ENCODE measurements at places on chromosomes 3 and 15.

DNA sequence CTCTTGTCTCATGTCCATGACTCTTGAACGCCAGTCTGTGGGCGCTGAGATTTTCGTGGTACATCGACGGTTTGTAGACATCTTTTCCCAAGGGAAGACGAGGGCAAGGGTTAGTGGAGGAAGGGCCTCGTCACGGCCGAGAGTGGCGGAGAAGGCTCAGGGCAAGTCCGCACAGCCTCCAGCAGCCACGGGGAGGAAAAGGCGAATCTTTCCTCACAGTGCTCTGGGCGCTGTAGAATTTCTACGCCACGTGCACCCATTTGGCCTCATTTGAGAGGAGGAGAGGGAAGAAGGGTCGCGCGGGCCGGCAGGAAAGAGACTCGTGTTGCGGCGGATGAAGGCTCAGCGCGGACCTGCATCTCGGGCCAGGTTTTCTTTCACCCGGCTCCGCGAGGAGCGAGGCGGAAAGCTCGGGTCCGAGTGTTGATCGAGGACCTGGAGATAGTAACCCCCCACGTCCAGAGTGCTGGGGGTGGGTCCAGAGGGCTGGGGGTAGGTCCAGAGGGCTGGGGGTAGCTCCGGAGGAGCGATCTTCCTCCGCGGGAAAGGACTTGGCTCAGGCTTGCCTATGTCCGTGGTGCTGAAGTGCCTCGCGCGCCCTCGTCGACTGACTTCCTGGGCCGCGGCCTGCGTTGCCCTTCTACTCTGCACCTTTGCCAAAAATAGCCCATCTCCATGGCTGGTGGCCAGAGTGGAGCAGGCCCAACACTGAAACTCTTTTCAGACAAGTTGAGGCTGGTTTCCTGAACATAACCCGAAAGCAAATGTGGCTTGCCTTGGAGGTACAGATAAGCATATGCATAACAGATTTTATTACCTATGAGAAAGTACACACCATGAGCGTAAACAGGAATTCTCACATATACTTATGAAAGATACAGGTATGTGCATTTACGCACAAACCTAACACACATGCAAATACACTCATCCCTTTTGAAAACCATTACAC lies 1.1 kb downstream of the SLC35G2 start:
- DNase-seq: no peak

- no peak for DNase-seq
Observed at GRCh38 chr3:217948-218347, 21.4 kb downstream of the CHL1 start.

DNA sequence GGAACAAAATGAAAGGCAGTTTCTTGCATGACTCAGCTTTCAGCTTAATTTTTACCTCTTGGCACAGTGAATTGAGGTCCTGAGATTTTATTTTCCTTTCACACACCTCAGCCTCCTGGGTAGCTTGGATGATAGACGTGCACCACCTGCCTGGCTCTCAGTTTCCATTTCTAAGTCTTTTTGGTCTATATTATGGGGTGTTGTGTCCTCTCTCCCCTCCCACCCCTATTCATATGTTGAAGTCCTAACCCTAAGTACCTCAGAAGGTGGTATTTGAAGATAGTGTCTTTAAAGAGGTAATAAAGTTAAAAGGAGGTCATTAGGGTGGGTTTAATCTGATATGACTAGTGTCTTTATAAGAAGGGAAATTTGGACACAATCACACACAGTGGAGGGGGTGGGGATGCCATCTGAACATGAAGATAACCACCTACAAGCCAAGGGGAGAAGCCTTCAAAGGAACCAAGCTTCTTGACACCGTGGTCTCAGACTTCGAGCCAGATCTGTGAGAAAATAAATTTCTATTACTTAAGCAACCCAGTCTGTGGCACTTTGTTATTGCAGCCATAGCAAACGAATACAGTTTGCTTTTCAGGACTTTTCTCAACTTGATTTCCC lies 85.2 kb downstream of the STRIT1 start:
- no peak for DNase-seq

DNA sequence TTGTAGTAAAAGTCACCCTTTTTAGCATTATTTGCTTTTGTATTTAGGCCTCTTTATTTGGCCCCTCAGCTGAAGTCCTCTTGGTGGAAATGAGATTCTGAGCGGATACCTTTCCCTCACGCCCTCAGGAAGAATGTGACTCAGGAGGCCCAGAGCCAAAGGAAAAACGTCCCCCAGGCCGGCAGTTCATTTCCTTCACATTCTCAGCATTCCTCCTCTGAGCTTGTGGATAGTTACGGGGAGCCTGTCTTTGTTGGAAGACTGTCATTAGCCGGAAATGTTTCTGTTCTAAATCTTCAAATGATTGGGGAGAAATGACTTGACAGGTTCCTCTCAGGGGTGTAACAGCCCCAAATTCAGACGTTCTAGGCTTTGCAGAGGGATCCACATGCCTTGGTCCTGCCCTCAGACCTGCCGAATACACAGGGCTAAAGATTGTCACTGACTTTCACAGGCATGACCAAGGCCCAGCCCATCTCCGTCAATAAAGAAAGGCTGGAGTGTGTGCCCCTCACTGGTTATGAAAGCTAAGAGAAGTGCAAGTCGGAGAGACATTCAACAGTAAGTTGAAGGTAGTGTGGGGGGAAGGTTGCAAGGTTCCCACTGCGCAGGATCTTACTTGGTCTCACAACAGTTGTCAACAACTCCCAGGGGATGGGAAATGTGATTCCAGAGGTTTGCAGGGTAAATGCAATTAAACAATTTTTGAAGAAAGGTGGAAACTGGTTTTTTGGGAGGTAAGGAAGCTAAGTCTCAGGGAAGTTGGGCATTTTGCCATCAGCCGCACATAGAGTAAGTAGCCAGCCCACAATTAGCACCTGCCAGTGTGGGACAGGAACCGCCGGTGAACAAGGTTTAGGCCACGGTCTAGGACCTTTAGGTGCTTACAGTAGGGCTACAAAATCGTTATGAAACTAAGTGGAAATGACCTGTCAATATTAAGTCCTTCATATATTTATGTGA lies 39.7 kb upstream of the MYZAP start:
- DNase-seq: no peak

GRCh38 chr15:96390986-96391385 lies 60.5 kb downstream of the NR2F2 start:
- DNase-seq: no peak

GRCh38 chr15:50138391-50138790 lies 19.4 kb upstream of the ATP8B4 start:
- no peak for DNase-seq

GRCh38 chr15:33021806-33022389 lies 172.6 kb downstream of the FMN1 start:
- DNase-seq: no peak

DNA sequence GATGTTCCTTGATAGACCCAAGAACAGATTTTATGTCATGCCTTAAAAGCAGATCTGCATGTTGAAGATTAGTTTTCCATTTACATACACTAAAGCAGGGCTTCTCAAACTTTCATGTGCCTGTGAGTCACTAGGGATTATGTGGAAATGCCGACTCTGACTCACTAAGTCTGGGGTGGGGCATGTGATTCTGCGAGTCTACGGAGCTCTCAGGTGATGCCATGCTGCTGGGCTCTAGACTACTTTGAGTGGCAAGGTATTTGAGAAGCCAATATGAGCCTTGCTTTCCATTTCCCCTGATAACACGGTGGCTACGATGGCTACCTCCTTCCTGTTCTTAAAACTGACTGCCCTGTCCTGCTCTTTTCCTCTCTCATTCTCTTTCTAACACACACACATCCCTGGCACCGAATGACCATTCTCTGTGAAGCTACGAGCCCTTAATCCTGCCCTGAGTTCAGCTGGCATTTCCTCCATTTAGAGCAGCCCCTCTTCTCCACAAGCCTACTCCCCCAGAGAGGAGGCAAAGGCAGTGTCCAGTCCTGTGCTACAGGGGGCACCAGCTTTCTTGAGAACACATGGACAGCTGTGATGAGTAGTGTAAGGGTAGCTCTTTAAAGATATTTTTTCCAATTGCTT lies 39.7 kb upstream of the PYGO1 start:
- no peak for DNase-seq

DNA sequence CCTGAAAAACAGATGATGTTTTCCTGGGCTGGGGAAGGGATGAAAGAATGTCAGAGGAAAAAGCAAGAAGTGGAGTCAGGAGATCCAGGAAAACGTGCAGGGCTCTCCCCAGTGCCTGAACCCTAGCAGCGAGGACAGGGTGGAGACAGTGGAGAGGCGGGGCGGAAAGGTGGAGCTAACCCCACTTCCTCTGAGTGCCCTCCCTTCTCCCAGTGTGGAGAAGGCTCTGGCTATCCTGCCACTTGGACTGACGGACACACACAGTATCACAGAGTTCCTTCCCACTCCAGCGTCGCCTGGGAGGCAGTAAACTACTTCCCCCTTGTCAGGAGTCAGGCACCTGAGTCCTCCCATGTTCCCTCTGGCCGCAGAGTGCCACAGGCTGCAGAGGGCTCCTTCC lies 125.3 kb upstream of the CHRNA7 start:
- no peak for DNase-seq

DNA sequence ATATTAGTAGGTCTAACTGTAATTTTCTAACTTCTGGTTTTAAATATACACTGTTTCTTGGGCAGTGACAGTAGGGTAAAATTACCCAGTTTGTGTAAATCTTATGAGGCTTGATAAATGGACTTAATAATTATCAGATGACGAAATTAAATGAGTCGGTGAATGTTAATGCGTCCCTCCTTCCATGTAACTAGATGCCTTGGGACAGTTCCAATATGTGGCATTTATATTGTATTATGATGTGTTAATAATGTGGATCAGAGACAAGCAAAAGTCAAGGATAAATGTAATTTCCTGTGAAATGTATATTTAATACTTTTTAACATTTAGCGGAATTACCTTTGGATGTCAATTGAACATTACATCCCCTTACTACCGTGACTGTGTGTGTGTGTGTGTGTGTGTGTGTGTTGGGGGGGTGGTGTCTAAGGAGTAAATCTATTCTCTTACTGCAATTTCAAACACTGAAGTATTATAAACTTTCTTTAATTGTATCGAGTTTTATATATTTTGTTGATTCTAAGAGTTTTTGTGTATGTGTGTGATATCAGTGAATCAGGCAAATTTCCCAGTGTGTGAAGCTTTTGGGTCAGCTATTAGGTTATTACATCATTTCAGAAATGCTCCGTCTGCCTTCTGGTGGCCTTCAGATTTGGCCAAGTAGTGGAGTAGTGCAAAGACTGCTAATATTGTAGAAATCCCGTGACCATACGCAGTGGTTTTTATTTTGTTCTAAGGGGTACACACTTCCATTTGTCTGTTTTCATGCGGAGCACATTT lies 50.1 kb downstream of the CNTN4 start:
- DNase-seq: no peak

GRCh38 chr3:50689558-50689957 lies 14.8 kb downstream of the DOCK3 start:
- no peak for DNase-seq

GRCh38 chr3:146241523-146242240 lies 9.2 kb downstream of the PLSCR4 start:
- DNase-seq: no peak

DNA sequence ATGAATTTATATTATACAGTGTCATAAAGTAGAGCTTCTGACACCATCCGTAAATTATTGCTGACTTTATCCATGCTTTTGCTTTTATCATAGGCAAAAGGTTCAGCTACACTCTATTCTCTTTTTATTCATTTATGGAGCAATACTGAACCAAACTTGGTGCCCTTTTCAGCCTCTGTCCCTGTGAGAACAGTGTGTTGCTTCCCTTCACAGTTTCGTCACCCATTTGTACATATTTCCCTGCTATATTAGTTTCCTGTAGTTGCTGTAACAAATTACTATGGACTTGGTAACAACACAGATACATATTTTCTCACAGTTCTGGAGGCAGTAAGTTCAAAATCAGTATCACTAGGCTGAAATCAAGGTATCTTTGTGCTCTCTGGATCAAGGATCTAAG lies 2.8 kb upstream of the RPL24 start:
- no peak for DNase-seq

- DNase-seq: no peak
Observed at GRCh38 chr15:46461416-46461815, 826.6 kb downstream of the SQOR start.

DNA sequence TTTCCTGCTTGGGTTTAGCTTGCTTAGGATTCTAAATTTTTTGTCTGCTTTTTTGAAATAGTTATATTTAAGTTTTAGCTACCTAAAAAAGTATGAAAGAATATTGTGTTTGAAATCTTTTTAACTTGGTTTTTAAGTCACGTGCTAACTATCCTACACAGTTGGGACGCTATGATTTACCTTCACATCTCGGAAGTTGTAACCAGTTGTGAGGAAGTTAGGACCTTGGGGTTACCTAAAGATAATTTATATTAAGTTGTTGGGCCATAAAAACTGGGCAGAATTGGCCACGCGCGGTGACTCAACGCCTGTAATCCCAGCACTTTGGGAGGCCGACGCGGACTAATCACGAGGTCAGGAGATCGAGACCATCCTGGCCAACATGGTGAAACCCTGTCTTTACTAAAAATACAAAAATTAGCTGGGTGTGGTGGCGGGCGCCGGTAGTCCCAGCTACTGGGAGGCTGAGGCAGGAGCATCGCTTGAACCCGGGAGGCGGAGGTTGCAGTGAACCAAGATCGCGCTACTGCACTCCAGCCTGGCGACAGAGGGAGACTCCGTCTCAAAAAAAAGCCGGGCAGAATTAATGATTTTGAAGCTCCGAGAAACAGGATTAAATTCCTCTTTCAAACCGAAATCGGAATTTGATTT lies 1.0 kb downstream of the ZFAND6 start:
- no peak for DNase-seq

DNA sequence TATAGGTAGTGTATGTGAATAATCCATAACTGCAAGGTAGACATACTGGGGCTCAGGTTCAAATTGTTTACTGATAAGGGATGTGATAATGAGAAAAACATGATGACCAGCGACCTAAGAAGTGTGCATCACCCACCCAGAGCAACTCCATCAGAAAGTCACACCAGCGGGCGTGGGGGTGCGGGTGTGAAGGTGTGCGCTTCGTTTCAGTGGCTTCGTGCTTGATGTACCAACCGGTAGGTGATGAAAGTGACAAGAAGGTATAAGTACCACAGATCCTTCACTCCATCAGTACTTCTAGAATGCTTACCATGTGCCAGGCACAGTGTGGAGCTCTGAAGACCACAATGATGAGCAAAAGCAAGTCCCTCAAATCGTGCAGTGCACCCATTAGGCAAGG lies 11.2 kb downstream of the ANP32A start:
- no peak for DNase-seq

GRCh38 chr15:60396100-60396499 lies 1.7 kb downstream of the ANXA2 start:
- DNase-seq: no peak

- DNase-seq: no peak
Observed at GRCh38 chr3:49257187-49257586, 19.8 kb downstream of the C3orf62 start.
